ENCODE measurements at places on chromosomes 6 and 20. TPM values are rescaled to one million over a fixed set of nuclear protein-coding genes. Genes with fewer than 3 reads are reported as not detected.

Gene MEI4
- not detected for total RNA-seq

Gene NRSN2
- 26.3 TPM for total RNA-seq

Gene FAM229B
- total RNA-seq, result 5.5 TPM

Gene C20orf144
- 0.33 TPM for total RNA-seq

Gene SSTR4
- total RNA-seq, result 0.43 TPM

Gene BRD2
- 181 TPM for total RNA-seq

Gene NFS1
- 25.5 TPM for total RNA-seq

Gene ZNF512B
- 15.6 TPM for total RNA-seq

Gene SHLD1
- 1.6 TPM for total RNA-seq

Gene RPS18
- 2,917 TPM for total RNA-seq

Gene EDEM2
- 49.0 TPM for total RNA-seq

Gene ZFP64
- total RNA-seq, result 14.3 TPM

Gene OR12D1
- total RNA-seq, result not detected

Gene BPIFB2
- not detected for total RNA-seq

Gene TMC2
- total RNA-seq, result not detected

Gene PBOV1
- not detected for total RNA-seq

Gene PHACTR3
- total RNA-seq, result 1.6 TPM

Gene EMILIN3
- total RNA-seq, result not detected

Gene ARMH2
- total RNA-seq, result not detected

Gene ZSCAN31
- total RNA-seq, result 2.0 TPM

Gene NPEPL1
- 20.8 TPM for total RNA-seq

Gene ABHD16B
- not detected for total RNA-seq

Gene BACH2
- 2.1 TPM for total RNA-seq

Gene HLA-F
- total RNA-seq, result 2.4 TPM

Gene CD109
- 181 TPM for total RNA-seq

Gene RNF39
- 0.65 TPM for total RNA-seq

Gene OR12D3
- total RNA-seq, result not detected

Gene LGSN
- total RNA-seq, result not detected

Gene ENPP5
- total RNA-seq, result 1.2 TPM

Gene TP53TG5
- total RNA-seq, result not detected

Gene RWDD2A
- total RNA-seq, result 1.2 TPM

Gene PRL
- not detected for total RNA-seq

Gene PRKN
- total RNA-seq, result 0.22 TPM

Gene HCK
- not detected for total RNA-seq

Gene C6orf141
- not detected for total RNA-seq

Gene PM20D2
- 1.6 TPM for total RNA-seq

Gene PTCHD4
- 17.7 TPM for total RNA-seq

Gene ZC3H12D
- 0.39 TPM for total RNA-seq

Gene ME1
- total RNA-seq, result 9.0 TPM

Gene LMBRD1
- 71.5 TPM for total RNA-seq

Gene VSX1
- not detected for total RNA-seq

Gene HRH3
- not detected for total RNA-seq

Gene C6orf163
- 0.76 TPM for total RNA-seq

All from placental epithelial cell (primary cell).